ENCODE measurements at places on chromosomes 4 and X.
A peak's percentile ranks its signal among the peaks of the same experiment; 100 is the strongest.

- DNase-seq, result no peak
These were observed 248.1 kb downstream of the C4orf33 start for GRCh38 chr4:129344058-129344457.

DNA sequence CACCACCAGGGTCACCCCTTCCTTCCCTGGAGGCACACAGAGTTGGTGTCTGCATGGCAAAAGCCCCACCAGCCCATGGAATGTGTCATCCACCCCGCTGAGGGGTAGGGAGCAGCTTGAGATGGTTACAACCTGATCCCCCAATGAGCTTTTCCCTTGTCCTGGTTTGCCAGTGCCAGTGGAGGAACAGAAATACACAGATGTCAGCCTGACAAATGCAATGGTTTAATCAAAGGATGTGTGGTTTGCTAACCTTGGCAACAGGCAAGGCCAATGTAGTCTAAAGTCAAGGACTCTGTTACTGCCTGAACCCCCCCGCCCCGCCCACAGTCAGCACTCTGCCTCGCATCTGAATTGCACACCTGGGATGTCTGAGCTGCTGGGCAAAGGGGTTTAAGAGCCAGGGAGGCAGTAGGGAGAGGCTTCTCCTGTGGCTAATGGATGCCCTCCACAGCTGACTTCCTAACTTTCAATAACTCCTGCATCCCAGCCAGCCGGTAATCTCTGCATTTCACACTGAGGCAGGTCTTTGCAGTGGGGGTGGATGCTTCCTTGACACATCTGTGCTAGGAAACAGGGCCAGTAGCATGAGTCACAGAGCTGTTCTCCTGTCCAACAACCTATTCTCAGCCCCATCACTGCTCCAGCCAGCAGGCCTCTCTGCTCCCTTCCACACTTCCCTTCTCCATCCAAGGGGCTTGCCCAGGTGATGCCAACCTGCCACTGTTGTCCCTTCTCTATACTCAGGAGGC, 137.5 kb downstream of the AMMECR1 start:
- DNase-seq, result no peak

GRCh38 chrX:17496407-17496806, 121.4 kb downstream of the NHS start:
- DNase-seq, result no peak

DNA sequence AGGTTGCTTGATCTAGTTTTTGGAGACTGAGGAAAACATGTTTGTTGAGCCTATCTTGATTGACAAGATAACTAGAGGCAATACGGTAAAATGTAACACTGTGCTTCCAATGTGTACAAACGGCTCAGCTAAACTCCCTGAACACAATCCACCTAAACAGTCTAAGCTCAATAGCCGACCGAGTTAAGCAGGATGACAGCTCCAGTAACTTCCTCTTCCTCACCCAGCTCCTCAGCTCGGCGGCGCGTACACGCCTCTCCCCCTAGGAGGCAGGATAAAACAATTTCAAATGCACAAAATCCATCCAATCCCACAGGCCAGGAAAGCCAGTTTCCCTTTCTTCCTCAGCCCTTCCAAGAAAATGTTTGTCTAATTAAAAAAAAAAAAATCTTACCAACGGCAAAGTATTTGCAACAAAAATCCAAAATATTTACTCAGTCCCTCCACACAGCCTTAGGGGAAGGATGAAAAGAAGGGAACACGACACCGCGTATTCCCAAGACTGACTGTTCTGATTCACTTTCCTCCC, 1.0 kb downstream of the CNOT6L start:
- peak; percentile 15 for DNase-seq

DNA sequence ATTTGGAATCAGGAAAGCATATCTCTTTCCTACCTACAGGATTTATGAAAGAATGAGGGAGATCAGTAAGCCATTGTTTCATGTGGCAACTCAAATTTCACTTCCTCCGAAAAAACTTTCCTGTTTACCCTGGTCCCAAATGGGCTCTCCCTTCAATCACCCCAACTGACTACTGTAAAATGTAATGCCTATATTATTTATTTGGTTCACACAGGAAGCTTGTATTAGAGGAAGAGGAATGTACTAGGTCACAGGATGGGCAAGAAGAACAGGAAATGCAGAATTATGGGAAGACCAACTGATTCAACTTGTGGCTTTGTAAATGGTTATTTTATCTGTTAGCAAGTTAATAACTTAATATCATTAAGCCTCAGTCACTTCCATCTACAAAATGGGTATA, 23.1 kb downstream of the COL4A6 start:
- no peak for DNase-seq

DNA sequence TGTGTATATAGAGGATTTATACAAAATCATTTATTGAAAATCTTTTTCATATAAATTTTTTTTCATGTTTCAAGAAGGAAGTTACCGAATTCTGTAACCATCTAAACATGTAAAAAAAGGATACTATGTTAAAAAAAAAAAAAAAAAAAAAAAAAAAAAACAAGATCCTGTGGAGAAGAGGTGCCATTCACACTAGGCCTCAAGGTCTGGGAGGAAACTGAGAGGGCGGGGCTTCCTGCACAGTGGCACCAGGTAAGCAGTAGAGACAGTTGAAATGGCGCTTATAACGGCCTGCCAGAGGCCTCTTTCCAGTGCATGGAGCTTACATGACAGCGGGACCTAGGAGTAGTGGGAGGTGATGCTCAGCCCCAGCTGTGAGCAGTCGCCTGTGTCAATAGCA, 17.5 kb downstream of the TRAPPC2 start:
- DNase-seq, result no peak

GRCh38 chr4:22071749-22072148, 123.2 kb upstream of the KCNIP4 start:
- DNase-seq, result no peak

DNA sequence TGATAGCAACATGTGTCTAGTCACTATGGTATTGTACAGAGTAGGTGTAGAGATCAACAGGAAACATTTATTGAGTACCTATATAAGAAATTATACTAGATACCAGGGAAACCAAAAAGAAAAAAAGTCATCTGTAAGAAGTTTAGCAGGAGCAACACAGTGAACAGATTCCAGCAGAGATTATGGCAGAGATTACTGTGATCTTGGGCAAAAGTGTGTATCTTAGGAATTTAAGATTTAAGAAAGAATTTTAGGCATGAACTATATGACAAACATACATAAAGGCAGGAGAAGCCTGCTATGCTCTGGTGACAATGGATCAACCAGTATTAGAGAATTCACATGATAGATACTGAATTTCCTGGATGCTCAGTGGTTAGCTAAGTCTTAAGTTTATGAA, 37.9 kb downstream of the SNCA start:
- no peak for DNase-seq

DNA sequence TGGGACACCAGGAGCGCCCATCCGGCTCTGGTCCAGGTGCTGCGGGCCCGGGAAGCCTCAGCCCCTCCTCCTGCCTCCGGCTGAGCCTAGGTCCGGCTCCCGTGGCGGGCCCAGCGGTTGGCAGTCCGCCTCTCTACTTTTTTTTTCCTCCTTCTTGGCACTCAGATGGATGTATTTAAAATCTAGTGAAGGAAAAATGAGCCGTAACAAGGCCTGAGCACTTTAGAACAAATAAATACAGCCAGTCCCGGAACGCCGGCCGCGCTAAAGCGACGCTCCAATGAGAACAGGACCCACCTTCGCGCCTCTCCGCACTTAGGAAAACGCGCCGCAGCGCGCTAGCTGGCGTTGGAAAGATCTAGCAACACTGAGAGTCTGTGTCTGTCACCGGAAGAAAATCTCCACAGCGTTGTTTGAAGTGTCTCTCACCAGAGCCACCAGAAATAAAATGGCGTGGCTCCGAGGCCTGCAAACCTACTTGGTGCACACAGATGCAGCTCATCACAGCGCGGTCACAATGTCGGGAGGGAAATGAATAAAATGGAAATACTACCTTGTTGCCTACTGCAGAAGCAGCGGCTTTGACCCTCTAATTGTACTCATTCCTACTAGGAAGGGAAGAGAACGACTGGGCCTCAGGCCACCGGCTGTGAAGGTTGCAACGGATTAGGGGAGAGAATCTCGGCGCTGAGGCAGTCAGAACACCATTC, 4.7 kb downstream of the NEUROG2 start:
- no peak for DNase-seq

DNA sequence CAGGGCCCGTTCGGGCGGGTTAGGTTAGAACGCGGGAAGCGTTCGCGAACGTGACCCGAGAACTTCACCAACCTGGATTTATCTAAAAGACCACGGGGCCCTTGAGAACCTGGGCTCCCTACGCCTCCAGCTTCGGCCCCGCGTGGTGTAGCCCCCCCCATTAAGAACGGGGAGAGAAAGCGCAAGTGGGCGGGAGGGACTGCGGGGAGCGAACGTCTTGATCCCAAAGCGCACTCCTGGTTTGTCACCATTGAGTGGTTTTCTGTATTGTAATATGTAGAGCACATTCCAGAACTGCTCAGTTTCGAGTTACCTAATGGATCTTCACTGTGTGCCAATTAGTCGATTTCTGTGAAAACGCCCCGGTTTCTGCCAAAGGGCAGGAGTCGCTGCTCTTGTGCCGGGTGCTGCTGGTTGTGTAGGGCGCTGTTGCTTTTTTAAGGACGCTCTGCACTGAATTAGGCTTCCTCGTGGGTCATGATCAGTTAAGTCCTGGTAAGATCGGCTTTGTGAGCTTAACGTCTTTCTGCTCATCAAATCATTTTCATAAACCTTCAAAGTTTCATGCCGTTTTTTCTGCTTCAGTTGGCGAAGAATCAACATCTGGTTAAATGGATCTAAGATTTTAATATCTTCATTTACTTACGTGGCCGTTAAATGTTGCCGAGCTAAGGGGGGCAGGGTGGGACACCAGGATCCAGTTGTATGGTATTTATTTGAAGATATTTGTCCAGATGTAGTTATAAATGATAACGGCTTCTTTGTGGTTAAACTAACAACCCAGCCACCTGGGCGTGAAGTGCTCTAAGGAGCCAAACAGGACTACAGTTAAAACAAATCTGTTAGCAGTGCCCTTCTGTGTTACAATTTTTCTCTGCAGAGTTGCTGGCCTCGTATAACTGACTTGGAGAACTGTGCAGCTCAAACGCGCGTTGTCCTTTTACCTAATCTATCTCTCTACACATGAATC, 809 bp downstream of the MND1 start:
- DNase-seq, result peak; percentile 16

DNA sequence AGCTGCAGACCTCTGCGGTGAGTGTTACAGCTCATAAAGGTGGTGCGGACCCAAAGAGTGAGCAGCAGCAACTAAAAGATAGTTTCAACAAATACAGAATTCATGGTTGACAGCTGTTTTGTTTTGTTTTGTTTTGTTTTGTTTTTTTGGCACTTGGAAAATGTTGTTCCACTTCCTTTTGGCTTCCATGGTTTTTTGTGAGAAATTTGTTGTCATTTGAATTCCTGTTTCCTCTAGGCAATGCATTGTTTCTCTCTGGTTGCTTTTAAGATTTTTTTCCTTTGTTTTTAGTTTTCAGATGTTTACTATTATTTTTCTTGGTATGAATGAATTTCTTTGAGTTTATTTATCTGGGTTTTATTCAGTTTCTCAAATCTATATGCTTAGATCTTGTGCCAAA, 229.4 kb downstream of the MID1IP1 start:
- DNase-seq, result no peak

DNA sequence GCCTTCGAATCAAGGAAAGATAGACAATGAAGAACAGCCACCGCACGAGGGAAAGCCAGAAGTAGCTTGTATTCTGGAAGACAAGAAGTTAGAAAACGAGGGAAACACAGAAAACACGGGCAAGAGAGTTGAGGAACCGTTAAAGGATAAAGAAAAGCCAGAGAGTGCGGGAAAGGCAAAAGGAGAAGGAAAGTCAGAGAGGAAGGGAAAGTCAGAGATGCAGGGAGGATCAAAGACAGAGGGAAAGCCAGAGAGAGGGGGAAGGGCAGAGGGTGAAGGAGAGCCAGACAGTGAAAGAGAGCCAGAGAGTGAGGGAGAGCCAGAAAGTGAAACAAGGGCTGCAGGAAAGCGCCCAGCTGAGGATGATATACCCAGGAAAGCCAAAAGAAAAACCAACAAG, 1.4 kb downstream of the TCEAL2 start:
- DNase-seq, result no peak

All from stimulated activated CD8-positive, alpha-beta memory T cell treated with anti-CD3 and anti-CD28 coated beads, Interleukin-4, amount 100 ng/mL, for 24 hours (primary cell).